ENCODE measurements at places on chromosomes 7 and 10. TPM values are rescaled to one million over a fixed set of nuclear protein-coding genes. Genes with fewer than 3 reads are reported as not detected.

CCDC146 gene
- 9.5 TPM for total RNA-seq

MTERF1 gene
- 7.6 TPM for total RNA-seq

- no peak for DNase-seq
Observed at GRCh38 chr7:70624500-70625103, 507.3 kb upstream of the GALNT17 start.

GRCh38 chr10:74177140-74177677 is 26.2 kb downstream of the ADK start:
- DNase-seq, result peak; percentile 73
